ENCODE measurements at places on chromosomes 3 and 15.

DNA sequence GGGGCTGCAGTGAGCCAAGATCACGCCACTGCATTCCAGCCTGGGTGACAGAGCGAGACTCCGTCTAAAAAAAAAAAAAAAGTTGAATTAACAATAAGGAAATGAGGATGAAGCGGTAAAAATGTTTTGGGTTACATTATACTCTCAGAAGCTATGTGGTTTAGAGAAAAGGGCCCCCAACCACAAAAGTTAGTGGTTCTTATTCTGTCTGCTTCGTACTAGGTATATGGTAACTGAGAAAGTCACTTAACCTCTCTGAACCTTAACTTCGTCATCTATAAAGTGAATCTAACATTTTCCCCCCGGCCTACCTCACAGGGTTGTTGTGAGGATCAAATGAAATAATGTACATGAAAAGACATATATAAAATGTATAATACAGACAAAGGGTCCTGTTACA, 38.4 kb upstream of the EHHADH start:
- no peak for DNase-seq

- no peak for DNase-seq
Observed at GRCh38 chr3:174363256-174363655, 495.9 kb upstream of the NAALADL2 start.

DNA sequence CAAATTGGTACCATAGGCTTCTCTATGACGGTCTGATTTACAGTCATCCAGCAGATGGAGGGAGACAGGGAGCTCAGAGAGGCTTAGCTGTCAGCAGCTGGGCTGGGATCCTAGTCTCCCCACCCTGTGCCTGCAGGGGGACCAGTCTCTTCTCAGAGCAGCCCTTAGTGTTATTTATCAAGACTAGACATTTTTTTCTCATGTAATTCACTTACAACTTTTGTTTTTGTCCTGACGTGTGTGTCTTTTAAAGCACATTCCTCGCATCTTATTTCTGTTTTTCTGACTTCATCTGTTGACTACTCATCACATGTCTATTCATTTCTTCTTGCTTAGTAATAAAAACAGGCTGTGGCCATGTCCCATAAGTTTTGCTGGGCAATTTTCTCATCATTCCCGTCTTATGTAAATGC, 116.1 kb downstream of the KLF13 start:
- DNase-seq, result peak; percentile 49

- peak; percentile 23 for DNase-seq
Observed at GRCh38 chr15:69060041-69060481, 45.6 kb downstream of the NOX5 start.

DNA sequence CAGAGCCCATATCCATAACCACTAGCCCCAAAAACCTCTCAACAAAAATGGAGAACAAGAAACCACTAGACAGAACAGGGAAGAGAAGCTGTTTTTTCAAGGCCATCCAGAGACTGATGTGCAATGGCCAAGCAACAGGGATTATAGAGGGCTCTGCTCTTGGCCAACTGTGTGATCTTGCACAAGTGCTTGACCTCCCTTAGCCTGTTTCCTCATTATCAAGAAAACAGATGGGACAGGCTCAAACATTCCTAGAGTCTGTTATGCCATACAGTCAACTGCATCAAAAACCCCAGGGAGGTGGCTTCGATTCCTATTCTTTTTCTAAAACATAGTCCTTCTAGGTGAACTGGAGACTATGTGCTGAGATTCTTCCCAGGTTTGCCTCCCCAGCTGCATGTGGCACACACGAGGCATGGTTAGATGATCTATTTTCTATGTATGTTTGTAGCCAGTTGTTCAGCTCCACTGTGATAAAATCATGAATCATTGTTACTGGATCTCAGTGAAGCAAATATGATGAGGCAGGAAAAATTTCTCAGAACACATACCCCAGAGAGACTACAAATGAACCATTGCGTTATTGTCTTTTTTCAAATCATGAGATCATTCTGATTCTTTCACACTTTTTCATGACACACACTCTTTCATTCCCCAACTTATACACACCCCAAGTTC, 132.9 kb upstream of the TGFBR2 start:
- no peak for DNase-seq

DNA sequence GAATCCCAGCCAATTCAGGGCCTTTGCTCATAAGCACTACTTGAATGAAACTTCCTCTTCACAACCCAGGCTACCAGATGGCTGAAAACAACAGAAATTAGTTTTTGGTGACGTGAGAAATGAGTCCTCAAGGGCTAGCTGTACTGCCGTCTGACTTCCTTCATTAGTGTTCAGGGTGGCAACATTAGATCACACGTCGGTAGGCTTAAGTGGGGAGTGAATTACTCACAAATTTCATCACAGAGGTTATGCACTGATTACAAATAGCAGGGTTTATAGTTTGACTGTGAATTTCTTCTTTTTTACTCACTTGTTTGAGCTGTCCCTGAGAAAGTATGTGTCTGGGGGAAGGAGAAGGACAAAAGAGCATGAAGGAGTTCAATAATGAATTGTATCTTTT, 397.2 kb downstream of the GAP43 start:
- no peak for DNase-seq

DNA sequence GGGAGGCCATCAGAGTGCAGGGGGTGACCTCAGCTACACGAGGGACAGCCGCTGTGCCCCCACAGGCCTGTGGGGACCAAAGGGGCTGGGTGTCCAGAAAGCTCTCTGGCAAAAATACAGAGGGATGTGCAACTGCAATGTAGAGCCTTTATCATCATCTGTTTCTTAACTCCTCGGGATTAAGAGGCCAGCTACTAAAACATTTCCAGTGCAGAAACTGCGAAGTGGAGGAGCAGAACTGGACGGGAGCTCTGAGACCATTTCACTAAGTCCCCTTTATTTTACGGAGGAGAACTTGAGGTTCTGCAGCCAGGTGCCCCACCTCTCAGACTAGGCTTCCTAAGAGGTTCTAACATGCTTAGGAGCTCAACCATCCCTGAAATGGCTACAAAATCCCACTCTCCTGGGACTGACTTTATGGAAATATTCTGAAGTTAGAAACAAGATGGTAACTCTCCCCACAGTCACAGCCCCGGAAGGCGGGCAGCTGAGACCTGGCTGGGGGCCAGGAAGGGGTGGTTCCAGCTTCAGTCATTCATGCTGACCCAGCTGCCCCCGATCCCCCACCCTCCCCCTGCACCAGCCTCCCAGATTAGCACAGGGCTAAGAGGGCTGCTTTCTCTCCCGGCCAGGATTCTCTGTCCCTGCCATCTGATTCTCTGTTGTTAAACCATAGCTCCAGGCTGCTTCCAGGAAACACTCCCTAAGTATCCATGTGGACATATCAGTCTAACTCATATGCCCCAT, 40.3 kb downstream of the UMPS start:
- DNase-seq, result peak; percentile 81

DNA sequence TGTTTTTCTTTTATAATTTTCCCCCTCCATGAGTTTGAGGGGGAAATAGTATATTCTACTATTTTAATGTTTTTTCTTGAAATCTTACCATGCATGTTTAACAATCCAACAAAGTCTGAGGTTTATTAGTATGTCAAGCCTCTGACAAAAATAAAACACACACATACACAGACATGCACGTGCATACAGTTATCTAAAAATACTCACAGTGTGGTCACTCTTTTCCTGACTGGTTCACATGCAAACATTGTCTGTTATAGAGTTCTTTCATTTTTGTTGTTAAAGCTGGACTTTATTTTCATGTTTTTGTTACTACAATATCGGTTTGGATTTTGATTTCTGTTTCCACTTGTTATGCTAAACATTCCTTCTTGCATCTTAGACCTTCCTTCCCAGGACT, 236.6 kb downstream of the MFSD1 start:
- DNase-seq, result no peak

DNA sequence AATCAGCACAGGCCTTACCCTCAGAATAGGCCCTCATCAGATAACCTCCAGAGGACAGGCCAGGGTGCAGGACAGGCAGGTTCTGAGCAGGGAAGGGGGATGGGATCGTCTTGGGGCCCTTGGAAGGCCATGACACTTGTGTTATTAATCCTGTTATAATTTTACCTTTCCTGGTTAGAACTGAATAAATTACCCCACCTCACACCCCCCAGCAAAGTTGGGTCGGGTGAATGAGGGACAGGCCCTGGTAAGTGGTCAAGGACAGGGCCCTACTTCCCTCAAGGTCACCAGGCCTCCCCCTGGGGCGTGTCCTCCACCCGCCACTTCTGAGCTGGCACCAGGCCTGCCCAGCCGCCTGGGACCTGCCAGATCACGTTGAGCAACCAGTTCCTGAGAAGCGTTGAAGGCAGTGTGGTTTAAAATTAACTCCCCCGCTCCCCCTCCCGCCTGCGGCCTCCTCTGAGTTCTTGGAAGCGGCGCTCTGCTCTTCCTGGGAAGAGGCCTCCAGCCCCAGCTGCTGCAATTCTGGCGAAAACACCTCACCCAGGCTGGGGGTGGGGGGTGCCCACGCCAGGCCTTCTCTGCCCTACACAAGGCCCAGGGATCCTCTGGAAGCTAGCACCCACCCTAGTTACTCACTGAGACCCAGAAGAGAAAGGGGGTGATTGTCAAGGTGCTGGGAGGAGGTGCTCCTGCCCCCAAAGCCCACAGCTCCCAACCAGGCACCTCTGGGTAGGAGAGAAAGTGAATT, 10.6 kb downstream of the CISH start:
- peak; percentile 94 for DNase-seq

DNA sequence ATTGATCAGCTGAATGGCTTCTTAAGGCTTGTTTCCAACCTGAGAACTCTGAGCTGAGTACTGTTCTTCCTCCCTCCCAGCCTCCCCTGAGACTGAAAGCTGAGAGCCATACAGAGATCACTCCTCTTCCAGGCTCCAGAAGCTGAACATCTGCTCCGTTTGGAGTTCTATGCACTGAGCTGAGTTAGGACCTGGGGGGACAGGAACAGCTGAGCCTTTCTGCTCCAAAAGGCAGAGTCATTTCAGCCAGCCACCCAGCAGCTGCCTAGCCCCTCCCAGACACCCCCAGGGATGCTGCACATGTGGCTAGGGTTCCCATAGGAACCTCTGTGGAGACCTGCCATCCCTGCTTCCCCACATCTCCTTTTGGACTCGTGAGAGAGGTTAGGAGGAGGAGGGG, 64.2 kb upstream of the GLCE start:
- peak; percentile 84 for DNase-seq

DNA sequence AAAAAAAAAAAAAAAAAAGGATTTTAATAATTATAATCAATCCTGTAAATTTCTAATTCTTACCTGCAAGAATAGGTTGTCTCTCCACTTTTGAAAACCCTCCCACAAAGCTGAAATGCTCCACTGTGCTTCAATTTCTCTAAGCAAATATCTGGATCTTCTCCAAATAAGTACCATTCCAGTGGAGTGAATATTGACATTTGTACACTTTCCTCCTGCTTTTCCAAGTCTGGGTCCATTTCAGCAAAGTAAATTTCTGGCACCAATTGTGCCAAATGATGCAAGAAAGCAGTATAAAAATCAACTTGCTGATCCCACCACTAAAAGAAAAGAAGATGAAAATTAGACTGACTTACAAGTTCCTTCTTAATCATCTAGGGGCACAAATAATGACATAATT, 19.9 kb downstream of the UBR1 start:
- DNase-seq, result no peak

DNA sequence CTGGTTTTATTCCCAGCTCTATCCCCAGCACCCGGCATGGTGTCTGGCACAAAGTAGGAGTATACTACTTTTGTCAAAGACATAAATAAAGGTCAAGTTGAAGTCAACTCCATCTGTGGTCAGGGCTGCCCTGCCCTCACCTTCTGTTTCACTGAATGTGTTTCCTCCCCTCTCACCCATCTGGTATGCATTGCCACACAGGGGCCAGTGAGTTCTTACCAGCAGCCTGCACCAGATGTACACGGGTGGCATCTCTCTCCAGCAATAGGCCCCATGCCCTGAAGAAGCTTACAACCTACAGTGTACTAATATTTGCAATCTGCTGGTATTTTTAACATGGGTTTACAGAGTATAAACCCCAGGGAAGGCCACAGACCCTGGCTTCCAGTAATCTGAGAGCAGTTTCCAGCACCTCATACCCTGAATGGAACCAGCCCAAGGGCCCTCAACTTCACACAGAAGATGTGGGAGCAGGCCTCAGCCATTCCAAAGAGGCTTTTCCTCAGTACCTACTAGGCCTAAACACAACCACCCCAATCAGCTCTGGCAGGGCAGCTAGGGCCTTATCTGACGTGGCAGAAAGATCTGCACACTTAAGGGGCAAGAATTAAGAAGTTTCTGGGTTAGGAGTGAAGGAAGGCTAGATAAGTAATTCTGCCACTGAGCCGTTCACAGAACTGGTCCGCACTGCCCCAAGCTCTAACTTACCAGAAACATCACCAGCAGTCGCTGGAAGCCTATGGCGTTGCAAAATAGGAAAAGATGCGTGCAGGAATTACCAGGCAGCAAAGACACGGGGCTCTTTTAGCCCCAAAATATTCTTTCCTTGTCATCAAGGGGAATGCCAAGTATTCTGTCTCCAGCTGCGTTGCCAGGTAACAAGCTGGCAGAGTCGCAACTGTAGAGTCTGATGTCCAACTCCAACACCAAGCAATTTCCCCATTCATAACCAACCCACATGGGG, 2.1 kb downstream of the IDH2 start:
- peak; percentile 42 for DNase-seq

DNA sequence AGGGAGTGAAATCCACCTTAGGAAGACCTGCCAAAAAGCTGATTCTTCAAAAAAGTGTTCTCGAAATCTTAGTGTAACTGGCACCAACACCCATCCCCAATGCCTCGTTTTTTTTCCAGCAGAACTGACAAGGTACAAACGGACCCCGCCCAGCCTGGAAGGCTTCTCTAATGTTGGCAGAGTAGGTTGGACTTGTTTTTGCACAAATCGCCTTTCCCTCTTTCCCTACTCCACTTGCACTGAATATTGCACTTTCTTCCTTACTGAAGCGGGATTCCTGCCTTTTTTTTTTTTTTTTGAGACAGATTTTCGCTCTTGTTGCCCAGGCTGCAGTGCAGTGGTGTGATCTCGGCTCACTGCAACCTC, 544 bp upstream of the TIMMDC1 start:
- DNase-seq, result peak; percentile 64

DNA sequence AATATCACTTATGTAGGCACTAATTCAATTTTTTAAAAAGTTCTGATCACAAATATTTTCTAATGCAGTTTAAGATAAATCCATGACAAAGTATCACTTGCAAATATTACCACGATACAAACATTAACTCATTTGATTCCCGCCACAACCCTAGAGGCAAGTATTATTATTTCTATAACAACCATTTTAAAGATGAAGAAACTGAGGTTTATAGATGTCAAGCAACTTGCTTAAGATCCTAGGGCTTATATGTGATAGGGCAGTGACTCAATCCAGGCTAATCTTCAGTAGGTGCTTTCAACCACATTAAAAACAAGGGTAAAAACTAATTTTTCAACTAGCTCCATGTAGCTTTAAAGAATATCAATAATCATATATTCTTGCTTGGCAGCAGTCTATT, 1.7 kb downstream of the DYNC1LI1 start:
- DNase-seq, result no peak
